B cell (primary cell): ENCODE measurements at places on chromosomes 2 and 18. TPM values are rescaled to one million over a fixed set of nuclear protein-coding genes. Genes with fewer than 3 reads are reported as not detected.

FHOD3 gene
- total RNA-seq, result not detected in 2 replicates

SP9 gene
- total RNA-seq, result not detected in 2 replicates

B3GNT7 gene
- 14.1 and 14.3 TPM in 2 replicates for total RNA-seq

SOWAHC gene
- 0.05 and 0.07 TPM in 2 replicates for total RNA-seq

DNA sequence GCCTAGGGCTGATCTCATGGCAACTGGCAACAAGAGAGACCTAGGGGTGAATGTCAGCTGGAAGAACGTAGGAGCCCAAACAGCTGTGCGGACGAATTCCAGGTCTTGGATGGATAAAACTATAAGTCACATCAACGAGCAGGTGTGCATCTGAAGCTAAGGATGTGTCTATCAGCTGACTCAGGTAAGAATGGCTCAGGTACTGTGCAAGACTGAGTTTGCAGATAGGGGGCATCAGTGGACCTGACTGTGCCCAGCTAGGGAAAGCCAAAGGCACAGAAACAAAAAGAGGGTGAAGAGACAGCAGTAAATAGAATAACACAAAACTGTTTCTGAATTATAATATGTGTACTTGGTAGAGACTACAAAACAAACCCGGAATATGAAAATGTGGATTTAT lies 357.3 kb downstream of the ZEB2 start:
- H3K27ac ChIP-seq, result no peak overlapping the region
- no peaks in the 10 kb centered on the region for H3K4me1 ChIP-seq
- peak; percentile 65 for DNase-seq
- no peaks in the 10 kb centered on the region for H3K36me3 ChIP-seq

- no peaks in the 10 kb centered on the region for H3K27me3 ChIP-seq
- H3K4me1 ChIP-seq, result no peaks in the 10 kb centered on the region
- H3K36me3 ChIP-seq, result no peaks in the 10 kb centered on the region
- DNase-seq, result no peak
Measured at GRCh38 chr2:176583607-176584006, 314.4 kb downstream of the MTX2 start.

DNA sequence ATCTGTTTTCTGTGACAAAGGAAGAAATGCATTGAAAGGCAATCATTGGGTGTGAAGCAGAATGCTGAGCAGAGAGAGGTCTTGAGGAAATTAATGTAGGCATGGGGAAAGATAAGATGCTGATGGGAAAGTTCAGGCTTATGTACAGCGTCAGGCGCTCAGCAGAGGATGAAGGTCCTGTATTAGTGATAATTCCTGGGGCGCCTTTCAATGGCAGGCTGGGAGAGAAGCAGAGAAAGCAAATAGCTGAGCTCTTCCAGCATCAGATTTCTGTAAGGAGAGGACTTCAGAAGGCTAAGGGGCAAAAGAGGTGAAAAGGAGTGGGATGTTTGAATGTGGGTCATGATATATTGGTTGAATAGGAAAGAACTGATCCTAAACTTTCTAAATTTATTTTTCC lies 129.8 kb downstream of the HNMT start:
- DNase-seq, result no peak
- no peaks in the 10 kb centered on the region for H3K36me3 ChIP-seq
- no peak overlapping the region for H3K4me3 ChIP-seq
- H3K4me1 ChIP-seq, result no peaks in the 10 kb centered on the region
- H3K27ac ChIP-seq, result no peak overlapping the region

DNA sequence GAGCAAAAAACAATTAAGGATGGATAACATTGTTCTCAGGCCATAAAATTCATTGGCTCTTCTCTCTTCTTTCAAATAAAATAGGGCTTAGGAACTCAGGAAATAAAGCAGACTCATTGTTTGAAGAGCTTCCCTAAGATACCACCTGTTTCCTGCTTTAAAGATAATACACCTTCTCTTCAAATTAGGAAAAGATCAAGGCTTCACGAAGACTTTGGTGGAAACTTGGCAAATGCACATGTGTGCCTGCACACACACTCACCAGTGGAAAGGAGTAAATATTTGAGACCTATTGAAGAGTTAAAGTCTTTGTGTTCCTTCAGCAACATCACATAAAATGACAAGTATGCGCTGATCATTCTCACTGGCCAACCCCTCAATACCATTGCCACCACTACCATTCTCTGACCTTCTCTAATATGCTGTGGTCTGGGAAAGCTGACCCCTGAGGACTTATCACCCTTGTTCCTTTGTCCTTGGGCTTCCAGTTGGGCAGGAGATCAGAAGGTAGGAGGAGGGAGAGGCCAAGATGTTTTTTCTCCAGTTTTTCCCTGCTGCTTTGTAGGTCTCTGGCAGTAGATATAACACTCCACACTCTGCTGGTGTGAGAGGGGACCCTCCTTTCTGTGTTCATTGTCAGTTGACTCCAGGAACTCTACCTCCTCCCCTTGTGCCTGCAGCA lies 53.5 kb upstream of the SPOPL start:
- no peak for DNase-seq
- no peak overlapping the region for H3K4me3 ChIP-seq
- no peak overlapping the region for H3K27ac ChIP-seq
- H3K4me1 ChIP-seq, result no peaks in the 10 kb centered on the region
